ENCODE measurements at places on chromosomes 6 and 20.

GRCh38 chr20:36642136-36642535, 3.9 kb downstream of the SLA2 start:
- no peak for DNase-seq

- no peak for DNase-seq
Observed at GRCh38 chr6:137878486-137879285, 11.6 kb downstream of the TNFAIP3 start.

GRCh38 chr6:83247471-83247870, 54.3 kb downstream of the RWDD2A start:
- no peak for DNase-seq

- DNase-seq, result peak; percentile 27
Observed at GRCh38 chr6:6315660-6316059, 4.8 kb downstream of the F13A1 start.

- no peak for DNase-seq
Observed at GRCh38 chr20:49148601-49149000, 39.5 kb downstream of the STAU1 start.

GRCh38 chr20:25848222-25848621, 151.6 kb upstream of the ZNF337 start:
- DNase-seq, result no peak

GRCh38 chr20:38377039-38377685, 30.9 kb downstream of the LBP start:
- DNase-seq, result no peak

DNA sequence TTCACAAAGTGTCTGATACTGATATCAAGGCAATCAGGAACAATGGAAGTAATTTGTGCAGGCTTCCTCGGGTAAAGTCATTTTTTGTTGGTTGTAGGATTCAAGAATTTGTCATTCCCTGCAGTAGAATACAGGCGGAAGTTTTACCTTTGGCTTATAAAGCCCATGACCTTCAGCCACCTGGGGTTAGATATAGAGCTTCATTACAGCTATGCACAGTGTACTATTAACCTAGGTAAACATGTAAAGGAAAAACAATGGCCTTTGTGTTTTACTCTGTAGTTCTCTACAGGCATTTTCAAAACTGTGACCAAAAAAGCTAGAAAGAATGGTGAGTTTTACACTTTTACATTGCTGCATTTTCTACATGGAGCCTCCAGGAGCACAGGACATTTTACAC, 114.9 kb downstream of the NRSN1 start:
- no peak for DNase-seq

DNA sequence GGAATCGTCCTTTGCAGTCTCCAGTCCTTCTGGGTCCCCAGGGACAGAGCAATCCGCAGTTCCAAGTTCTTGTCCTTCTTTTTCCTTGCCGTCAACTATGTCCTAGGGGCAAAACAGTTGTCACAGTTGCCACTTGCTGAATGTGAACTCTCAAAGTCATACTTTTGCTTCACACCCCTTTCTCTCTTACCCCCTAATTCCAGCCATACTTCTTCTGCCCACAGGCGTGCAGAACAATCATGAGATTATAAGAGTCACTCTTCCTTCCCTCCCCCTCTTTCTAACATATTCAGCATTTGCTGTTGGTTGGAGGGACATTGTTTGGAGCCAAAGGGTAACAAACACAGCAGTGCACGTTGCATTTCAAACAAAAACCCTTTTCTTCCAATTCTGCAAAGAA, 74.4 kb downstream of the BCAS1 start:
- DNase-seq, result no peak

- DNase-seq, result no peak
Observed at GRCh38 chr6:72873433-72873832, 251.6 kb downstream of the KCNQ5 start.

DNA sequence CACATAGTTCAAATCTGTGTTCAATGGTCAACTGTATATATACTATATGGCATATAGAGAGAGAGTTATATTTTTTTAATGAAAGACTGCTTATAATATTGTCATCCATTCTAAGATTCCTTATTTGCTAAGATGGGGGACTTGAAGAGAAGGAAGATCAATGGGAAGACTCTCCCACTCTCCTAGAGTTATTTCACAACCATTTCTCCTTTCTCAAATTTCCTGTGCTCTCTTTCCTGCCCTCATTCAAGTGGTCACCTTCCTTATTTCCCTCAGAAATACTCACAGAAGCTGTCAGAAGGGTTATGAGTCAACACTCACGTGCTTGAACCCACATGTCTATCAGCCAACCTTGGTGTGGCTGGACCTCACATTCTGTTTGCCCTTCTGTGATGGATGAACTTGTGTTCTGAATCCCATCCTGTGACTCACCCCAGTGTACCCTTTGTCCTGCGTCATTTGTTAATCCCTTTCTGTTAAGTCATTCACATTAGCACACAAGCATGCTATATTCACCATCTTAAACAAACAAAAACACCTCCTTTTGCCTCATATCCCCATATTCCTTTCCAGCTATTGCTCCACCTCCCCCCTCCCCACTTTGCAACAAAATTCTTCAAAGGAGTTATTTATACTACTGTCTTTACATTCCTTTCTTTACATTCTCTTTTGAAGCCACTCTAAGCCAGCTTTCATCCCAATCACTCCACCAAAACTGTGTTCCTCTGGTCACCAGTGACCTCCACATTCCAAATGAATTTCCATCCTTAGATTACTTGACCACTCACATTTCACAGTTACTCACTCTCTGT, 279.3 kb upstream of the TCF21 start:
- no peak for DNase-seq

GRCh38 chr20:2778602-2779321, 21.7 kb downstream of the CPXM1 start:
- DNase-seq, result no peak

DNA sequence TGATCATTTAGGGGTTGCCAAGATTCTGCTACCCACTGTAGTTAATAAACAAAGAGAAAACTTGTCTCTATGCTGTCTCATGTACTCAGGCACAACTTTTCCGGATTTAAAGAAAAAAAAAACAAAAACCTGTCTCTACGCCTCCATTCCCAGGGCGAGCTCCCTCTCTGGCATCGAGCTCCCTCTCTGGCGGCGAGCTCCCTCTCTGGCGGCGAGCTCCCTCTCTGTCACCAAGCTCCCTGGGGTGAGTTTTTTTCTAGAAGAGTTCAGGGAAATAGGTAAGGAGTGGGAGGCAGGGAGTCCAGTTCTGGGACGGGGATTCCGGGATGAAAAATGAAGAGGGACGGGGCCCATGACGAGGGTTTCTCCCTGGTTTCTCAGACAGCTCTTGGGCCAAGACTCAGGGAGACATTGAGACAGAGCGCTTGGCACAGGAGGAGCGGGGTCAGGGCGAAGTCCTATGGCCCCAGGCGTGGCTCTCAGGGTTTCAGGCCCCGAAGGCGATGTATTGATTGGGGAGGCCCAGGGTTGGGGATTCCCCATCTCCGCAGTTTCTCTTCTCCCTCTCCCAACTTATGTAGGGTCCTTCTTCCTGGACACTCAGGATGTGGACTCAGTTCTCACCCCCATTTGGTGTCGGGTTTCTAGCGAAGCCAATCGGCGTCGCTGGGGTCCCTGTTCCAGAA, 16.5 kb upstream of the HLA-A start:
- DNase-seq, result no peak

GRCh38 chr20:35311409-35311808, 19.2 kb upstream of the FAM83C start:
- DNase-seq, result peak; percentile 64
